Stimulated activated CD8-positive, alpha-beta memory T cell treated with anti-CD3 and anti-CD28 coated beads, Interleukin-7, amount 100 ng/mL, for 24 hours (primary cell): ENCODE measurements at places on chromosomes 16 and 17.

- DNase-seq: no peak
Measured at GRCh38 chr16:55051571-55052347, 121.1 kb downstream of the IRX5 start.

DNA sequence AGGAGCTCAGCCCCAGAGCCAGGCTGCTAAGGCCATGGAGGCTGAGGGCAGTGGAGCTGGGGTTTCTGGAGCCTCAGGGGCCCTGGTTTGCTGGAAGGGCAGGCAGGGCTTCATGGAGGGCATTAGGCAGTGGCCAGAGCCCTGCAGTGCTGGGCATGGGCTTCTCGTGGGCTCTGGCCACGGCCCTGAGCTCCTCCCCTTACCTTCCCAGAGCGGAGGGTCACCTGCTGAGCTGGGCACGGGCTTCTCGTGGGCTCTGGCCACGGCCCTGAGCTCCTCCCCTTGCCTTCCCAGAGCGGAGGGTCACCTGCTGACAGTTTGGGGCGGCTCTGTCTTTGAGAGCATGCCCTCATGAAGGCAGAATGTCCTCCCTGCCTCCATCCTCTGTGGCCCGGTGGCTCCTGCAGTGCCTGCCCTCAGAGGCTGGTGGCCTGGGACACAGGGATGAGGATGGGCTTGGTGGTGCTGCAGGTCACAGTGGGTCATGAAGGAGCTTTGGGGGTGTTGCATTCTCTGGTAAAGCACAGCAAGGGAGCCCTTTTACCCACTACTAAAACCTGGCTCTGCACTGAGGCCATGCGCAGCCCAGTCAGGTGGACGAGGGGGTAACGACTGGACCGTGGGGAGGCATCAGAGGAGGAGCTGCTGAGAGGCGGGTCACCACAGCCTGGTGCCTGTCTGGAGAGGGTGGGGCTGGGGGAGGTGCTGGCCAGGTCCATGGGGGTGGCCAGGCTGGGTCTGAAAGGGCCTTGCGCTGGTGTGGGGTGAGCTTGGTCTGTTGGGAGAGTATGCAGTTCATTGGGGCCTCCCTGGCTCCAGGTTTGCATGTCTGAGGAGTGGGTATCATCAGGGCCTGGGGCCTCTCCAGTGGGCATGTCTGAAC lies 2.9 kb upstream of the RNPS1 start:
- DNase-seq: no peak

- no peak for DNase-seq
Measured at GRCh38 chr16:81220349-81220748, 18.1 kb upstream of the BCO1 start.

DNA sequence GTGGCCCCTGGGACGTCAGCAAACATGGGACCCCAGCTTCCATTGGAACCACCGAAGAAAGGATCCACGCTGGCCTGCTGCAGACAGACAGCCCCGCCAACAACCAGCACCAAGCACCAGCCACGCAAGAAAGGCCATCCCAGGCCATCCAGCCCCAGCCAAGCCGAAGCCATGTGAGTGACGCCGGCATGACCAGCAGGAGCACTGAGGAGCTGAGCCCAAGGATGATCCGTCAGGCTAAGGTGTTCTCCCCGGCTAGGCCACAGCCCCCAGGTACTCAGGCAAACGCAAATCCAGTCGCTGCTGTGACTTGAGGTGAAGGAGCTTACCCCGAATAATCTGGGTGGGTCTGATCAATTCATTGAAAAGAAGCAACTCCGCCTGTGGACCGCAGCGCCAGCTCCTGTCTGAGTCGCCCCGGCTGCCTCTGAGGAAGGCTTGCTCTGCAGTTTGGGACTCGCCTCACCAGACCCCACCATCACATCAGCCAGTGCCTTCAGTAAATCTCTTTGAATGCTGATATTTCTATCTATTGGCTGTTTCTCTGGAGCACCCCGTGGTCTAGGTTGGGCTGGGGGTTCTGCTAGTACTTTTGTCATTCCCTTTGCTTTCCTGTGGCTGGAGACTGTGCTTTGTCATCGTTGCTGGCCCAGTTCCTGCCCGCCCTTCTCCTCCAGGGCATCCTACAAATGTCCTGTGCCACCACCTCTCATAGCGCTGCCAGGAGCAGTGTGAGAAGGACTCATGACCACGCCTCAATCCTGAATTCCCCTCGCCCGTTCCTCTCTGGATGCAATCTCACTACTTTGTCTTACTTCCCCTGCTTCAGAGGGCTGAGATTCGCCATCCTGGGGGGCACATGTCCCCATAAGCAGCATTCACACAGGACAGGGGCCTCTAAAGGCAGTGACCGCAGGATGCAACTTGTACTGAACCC lies 8.1 kb upstream of the CBX2 start:
- DNase-seq: no peak

- no peak for DNase-seq
Measured at GRCh38 chr17:79388556-79389295, 222.1 kb downstream of the RBFOX3 start.

DNA sequence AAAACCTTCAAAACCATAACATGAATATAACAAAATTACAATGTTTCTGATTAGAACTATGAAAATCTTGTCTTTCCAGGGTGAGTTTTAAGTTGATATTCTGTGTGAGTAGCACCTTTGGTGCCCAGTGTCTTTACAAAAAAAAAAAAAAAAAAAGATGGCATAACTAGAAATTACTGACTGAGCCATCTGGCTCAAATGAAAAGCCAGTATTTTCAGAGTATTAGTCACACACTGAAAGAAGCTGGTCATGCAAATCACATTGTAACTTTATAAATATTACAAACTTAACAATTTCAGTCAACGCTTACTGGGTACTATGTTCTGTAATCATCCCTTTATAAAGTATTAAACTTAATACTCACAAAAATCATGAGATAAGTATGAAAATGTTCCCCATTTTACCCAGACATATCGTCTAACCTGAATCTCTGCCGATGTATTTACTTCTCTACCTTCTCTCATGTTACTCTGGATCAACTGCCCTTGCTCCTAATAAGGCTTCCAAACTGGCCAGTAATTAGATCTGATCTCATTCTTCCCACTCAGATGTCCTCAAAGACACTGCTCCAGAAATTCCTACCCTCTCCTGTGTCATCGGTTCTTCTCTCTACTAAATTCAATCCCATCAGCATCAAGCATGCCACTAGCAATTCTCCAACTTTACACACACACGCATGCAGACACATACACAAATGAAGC lies 25.4 kb downstream of the UBE2G1 start:
- no peak for DNase-seq

- DNase-seq: no peak
Measured at GRCh38 chr16:57959804-57960203, 11.1 kb downstream of the CNGB1 start.

- DNase-seq: no peak
Measured at GRCh38 chr16:69775563-69775962, 13.4 kb downstream of the WWP2 start.

GRCh38 chr17:77506371-77506991 lies 365.7 kb downstream of the SEC14L1 start:
- DNase-seq: no peak

GRCh38 chr17:61943117-61943516 lies 15.3 kb upstream of the INTS2 start:
- DNase-seq: no peak

- DNase-seq: no peak
Measured at GRCh38 chr16:19118938-19119431, 5.2 kb downstream of the ITPRIPL2 start.

- DNase-seq: no peak
Measured at GRCh38 chr16:64493709-64494108, 628.2 kb downstream of the CDH11 start.

DNA sequence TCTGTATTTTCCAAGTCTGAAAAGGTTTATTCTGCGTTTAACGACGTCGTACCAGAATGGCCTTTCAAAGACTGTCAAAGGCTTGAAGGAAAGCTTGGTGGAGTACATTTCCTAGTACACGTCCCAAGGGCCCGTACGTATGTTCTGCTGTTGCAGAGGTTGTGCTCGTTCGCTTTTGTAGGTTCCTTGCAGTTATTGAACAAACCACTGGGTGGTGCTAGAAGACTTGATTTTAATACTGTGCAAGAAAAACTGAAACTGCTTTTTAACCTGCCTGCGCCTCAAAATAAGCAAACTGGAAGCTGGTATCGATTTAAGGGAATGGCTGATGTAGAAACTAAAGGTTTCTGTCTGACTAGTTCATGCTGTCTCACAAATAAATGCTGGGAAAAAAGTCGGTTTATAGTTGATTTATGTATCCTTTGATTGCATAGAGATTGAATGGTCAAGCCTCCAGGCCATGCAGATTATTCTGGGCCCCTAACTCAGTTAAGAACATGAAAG lies 54.6 kb downstream of the USP10 start:
- DNase-seq: no peak

- DNase-seq: no peak
Measured at GRCh38 chr16:20620770-20621169, 44.6 kb upstream of the ACSM2B start.

DNA sequence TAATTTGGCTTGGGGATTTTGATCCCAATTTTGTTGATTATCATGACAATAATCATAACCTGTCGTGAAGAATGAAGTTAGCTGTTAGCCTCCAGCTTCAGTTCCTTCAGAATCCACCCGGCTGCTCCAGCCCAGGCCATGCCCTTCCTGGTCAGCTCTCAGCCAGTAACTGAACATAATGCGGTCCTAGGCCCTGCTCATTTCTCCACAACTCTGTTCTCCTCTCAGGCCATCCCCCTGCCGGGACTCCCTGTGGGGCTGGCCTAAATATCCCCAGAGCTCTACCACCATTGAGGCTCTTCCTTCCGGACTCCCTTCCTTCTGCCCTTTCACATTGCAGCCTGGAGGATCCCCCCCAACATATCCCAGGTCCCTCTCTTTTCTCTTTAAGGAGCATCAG lies 833.4 kb upstream of the GOT2 start:
- DNase-seq: no peak

DNA sequence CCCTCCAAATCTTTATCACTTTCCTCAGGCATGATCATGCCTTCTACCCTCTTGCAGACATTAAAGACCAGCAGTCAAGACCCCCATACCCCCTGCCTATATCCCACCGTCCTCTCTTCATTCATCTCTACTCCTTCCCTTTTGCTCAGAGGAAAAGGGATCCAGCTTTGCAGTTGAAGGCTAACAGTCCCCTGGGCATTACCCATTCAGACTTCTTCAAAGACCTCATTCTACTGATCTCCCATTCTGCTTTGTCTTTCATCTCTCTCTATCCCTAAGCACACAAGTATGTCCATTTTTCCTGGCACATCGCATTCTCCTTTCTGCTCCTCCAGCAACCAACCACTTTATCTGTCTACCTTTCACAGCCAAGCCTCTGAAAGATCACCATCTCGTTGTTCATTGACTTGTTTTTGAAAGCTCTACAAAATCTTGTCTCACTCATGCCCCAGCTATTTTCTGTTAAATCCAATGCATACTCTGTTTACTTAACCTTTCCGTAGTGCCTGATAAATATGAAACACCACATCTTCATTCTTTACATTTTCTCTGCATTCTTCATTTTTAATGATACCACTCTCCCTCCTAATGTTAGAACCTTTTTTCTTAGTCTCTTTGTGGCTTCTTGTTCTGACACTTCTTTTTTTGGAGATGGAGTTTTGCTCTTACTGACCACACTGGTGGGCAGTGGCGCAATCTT lies 14.1 kb upstream of the LCMT1 start:
- no peak for DNase-seq

DNA sequence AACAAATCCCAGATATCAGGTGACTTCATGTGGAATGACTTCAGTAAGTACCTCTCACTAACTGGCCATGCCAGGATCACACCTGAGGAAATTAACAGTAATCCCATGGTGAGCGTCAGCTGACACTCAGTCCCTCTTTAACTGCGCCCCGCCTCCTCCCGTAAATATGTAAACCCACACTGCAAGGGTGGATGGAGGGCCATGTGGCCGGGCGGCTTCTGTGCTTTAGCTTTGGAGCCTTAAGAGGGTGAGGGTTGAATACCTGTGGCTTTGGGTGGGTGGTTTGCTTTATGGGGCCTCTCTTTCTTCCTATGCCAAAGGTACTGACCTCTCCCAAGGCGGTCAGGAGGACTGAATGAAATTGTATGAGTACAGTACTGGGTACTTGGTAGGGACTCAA lies 141.7 kb downstream of the MRM1 start:
- no peak for DNase-seq

GRCh38 chr16:14957576-14958322 lies 17.1 kb upstream of the PDXDC1 start:
- DNase-seq: no peak

DNA sequence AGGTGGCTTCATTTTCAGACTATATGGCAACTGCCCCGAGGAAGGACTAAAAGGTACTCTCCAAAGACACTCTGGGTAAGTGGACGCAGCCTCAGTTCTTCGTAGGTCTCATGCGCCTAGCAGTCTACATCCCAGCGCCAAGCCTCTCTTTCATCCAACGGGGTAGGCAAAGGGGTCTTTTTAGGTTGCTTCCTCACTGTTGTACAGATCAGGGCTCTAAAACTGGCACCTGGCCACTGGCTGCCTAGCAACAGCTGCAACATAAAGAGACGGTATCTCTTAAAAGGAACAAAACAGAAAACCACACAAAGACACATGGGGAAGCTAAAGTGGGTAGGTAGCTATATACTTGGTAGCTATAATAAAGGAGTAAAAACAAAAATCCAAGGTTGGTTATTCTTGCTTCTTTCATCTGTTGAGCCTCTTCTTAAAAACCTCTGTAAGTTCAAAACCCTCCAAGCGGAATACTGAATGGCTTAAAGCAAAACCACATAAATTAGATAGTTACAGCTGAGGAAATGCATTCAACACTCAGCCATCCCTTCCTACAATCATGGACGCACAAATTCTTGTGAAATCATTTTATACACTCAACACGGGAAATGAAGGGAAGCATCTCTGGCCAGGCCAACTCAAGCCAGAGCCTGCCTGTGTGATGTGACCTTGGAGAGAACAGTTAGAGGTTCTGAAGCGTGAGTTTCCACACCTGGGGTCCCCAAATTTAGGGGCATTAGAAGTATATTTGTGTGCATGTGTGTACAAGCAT lies 22.7 kb downstream of the CYTH1 start:
- no peak for DNase-seq

DNA sequence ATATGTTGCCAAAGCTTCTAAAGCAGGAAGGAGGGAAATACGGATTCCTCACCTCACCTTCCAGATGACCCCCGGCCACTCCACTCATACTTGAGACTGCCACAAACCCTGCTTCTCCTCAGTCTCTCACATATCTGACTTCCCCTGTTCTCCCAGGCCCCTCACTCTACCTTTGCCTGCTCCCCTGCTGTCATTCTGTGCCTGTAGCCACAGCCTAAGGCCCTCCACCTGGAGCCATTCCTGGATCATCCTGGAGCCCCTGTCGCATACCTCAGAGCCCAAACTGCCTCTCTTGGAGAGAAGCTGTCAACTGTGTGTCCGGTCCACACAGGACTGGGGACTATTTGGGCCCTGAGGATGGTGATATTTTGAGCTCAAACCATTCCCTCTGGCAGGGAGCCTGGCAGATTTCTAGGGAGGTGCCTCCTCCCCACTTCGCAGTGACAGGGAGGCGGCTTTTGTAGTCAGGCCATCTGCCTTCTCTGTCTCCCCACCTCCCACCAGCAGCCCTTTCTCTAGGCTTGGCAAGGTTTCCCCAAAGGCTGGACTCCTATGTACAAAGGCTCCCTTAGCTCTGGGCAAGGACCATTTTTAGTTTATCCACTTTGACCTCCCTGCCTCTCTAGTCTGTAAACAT lies 2.3 kb upstream of the MED24 start:
- DNase-seq: no peak
